ENCODE measurements at places on chromosomes 12 and 14.

GRCh38 chr14:65423982-65424381 is 11.5 kb downstream of the FUT8 start:
- no peak for DNase-seq

- no peak for DNase-seq
These were observed 19.4 kb upstream of the SELPLG start for GRCh38 chr12:108653082-108653516.

GRCh38 chr12:104634044-104634443 is 177.3 kb downstream of the CHST11 start:
- no peak for DNase-seq

- no peak for DNase-seq
These were observed 417.5 kb downstream of the TMEM117 start for GRCh38 chr12:44253338-44253856.

DNA sequence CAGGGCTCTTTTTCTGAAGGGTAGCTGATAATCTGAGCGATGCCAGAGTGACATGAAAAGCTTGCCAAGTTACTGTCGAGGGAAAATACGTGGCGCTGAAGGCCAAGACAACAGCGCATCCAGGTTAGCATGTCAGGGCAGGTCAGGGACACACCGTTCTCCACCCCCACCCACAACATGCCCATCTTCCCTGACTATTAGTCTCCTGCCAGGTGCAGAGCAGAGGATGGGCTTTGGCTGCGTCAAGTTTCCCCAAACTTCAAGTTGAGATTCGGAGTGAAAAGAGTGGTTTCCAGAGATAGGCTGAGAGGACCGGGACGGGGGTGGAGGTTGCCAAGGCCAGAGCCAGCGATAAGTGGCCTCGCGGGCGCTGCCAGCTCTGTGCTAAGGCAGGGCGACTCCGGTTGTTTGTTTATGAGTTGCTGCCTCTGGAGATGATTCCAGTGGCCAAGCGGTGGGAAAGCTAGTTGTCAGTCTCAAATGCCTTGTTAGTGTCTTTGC is 1.7 kb downstream of the TRHDE start:
- DNase-seq = no peak

DNA sequence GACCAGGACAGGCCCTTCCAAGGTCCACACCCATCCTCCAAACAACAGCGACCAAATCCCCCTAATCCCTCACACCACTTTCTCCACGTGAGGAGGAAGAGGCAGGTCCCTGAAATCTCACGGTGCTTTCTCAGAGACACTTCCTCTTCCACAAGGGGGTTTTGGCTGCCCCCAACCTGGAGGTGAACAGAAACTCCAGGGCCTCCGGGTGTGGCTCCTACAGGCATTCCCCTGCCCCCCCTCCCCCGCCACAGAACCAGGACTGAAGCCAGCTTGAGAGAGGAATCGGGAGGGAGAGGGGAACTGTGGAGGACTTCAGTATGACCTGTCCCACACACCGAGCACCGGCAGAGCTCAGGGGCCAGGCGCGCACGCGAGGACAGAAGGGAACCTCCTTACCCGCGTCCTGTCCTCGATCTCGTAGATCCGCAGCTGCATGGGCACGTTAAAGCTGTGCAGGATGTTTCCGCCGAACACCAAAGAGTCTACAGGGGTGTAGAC is 60.2 kb downstream of the KDM2B start:
- DNase-seq = no peak

DNA sequence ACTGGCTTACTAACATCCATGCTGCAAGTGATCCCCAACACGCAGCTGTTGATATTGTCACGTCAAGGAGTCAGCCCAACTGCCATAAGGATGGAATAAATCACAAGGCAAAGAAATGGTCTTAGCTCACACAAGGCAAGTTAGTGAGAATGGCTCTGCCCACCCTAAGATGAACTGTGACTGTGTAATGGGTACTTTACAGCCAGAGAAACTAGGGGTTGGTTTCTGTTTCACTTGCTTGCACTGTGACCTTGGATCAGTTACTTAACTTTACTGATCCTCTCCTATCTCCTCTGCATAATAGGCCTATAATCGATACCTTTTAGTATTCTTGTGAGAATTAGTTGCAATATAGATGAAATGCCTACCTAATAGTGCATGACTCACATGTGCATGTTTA is 52.2 kb upstream of the ANO2 start:
- DNase-seq = no peak
